ENCODE measurements at places on chromosomes 4 and X. TPM values are rescaled to one million over a fixed set of nuclear protein-coding genes. Genes with fewer than 3 reads are reported as not detected.

Gene TMEM144
- total RNA-seq: 2.7 TPM

Gene FATE1
- total RNA-seq: 0.41 TPM

Gene SLITRK4
- total RNA-seq: 3.4 TPM

Gene FRMPD3
- not detected for total RNA-seq

Gene SLC6A14
- not detected for total RNA-seq

Gene KIAA1210
- total RNA-seq: not detected

Gene ADAMTS3
- 3.4 TPM for total RNA-seq
